ENCODE measurements at places on chromosomes 3 and 15.

- no peak for DNase-seq
Observed at GRCh38 chr3:27721717-27722564, at the start of gene EOMES. EOMES (minus strand) TSS chr3:27722323; CDS start chr3:27722294, 29 bp downstream.

- DNase-seq = no peak
Observed at GRCh38 chr3:67866571-67866970, 212.2 kb upstream of the SUCLG2 start.

GRCh38 chr3:42117175-42118008 is 26.2 kb downstream of the TRAK1 start:
- DNase-seq = peak; percentile 73

- DNase-seq = peak; percentile 56
Observed at GRCh38 chr3:42936157-42936981, 30.4 kb downstream of the ZNF662 start.

- DNase-seq = no peak
Observed at GRCh38 chr15:37107071-37107743, 6.9 kb upstream of the MEIS2 start.

DNA sequence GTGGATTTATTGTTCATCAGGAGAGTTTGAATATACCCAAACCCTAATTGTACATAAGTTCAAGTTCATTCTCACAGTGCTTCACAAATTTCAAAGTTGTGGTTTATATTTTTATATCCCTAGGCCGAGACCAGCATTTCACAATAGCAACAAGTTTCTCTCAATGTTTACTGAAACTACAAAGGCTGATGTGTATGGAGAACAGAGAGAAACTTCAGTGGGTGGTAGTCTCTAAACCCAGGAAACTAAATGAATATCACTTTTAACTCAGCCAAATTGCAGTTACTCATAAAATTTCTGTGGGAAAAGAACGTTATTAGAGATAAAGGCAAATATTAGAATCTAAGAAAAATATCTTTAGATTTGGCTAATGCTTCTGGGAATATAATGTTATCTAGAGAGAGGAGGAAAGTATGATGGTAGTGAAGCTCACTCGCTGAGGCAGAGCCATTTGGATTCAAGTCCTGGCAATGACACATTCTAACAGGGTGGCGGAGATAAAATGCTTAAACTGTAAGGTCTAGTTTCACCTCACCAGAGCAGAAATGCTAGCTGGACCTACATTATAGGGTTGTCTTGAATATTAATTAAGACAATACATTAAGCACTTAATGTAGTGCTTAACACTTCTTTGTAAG is 514.8 kb downstream of the EPHA3 start:
- no peak for DNase-seq

GRCh38 chr3:179100652-179101051 is 29.0 kb upstream of the ZMAT3 start:
- DNase-seq = peak; percentile 19

- DNase-seq = no peak
Observed at GRCh38 chr3:69320871-69321271, 65.0 kb downstream of the FRMD4B start.

DNA sequence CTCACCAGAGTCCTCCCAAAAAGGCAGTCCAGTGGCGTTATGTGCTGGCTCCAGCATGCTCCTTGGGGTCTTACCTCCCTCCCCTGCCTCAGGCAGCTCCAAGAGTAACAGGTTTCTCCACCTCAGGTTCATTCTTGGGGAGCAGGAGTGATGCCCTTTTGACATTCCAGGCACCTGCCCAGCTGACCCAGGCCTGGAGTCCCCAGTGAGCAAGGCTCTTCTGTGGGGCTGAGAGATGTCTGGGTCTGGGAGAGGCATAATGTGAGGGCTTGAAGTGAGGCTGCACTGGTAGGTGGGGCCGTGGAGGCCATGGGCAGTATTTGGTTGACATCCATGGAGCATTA is 15.3 kb downstream of the PXYLP1 start:
- DNase-seq = no peak

- DNase-seq = no peak
Observed at GRCh38 chr3:100760377-100760776, 51.1 kb downstream of the TFG start.

DNA sequence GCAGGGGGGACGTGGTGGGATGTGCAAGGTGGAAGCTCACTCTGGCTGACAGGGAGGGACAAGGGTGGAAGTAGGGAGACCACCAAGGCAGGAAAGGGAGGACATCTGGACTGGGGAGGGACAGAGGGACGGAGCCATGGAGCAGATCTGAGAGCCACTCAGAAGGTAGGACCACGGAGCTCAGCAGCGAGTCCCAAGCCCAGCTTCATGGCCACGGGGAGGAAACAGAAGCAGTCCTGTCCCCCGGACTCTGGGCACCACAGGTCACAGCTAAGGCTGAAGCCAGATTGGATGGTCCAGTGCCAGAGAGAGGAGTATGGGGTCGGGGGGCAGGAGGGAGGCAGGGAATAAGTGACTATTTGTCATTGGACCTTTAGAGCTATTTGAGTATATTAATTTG is 220.1 kb downstream of the TBC1D2B start:
- DNase-seq = no peak

- DNase-seq = no peak
Observed at GRCh38 chr3:194103983-194104751, 31.8 kb upstream of the HES1 start.

GRCh38 chr3:38598791-38599190 is 50.7 kb downstream of the SCN5A start:
- DNase-seq = no peak

- no peak for DNase-seq
Observed at GRCh38 chr3:150740733-150741496, 22.1 kb downstream of the SIAH2 start.

DNA sequence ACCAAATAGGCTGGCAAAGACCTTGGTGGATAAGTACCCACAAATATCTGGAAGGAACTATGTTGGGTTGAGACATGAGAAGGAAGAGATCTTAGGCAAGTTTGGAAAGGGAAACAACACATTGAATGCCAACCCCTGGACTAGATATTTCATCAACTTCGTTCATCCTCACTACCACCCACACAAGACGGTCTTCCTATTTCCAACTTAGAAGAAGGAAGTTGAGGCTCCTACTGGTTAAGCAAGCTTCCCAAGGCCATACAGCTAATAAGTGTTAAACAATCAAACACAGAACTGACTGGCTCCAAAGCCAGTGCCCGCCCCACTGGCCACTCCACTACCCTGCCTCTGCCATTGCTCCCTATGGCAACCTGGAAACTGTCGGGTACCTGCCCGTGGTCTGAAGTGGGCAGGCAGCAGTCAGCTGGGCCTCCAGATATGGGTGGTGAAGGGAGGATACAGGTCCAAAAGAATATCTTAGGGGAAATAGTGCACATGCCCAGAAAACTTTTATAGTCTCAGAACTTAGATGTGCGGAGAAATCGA is 94.9 kb downstream of the LIPC start:
- DNase-seq = no peak

DNA sequence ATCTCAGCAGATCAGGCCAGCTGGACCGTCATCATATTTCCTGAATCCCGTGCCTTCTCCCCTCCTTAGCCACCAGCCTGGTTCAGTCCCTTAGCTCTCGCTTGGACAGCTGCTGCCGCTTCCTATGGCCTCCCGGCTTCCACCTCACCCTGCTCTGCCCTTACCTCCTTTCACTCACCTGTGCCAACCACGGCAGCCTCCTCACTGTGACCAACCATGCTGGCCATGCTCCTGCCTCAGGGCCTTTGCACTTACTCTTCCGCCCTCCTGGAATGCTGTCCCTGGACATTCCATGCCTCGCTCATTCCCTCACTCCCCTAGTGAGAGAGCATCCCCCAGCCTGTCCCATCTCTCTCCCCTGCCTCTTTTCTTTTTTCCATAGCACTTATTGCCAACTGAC is 19.2 kb downstream of the GRIP2 start:
- DNase-seq = no peak

DNA sequence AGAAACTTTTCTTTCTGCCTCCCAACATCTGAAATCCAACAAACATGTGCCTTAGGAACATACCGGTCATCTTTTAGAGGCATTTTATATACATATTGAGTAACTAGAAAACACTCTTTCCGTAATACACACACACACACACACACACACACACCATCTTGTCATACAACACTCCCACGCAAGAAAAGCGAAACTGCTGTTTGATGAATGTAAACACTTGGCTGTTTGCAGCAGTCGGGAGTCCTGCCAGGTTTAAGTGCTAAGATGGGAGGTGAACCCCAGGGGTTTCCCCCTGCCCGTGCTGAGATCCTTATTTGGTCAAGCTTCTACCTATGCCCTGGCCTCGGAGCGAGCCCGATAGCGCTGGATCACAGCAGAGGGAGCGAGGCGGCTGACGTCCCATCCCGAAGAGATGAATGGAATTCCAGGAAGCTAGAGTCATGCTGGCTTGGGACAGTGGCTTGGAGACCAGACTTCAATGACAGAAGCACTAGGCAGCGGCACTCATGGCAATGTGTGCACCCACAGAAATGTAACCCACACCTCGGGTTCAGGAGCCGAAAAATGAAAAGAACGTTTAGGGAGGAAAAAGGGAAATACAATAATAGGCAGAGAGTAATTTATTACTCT is 1.3 kb upstream of the THBS1 start:
- DNase-seq = peak; percentile 100

DNA sequence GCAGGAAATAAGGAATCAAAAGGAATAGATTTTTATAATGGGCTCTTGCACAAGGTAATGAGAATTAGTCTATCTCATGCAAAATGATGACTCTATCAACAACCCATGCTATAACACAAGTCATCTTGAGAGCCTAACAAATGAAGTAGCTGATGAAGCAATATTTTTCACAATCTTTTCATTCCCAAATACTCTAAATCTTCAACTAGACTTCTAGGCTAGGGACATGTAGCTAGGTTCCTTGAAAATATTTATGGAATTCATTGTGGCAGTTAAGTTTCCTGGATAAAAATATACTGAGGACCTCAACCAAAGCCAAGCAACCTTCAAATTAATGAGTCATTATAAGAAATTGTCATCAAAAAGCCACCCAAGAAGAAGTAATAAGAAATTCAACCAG is 55.4 kb downstream of the DCBLD2 start:
- peak; percentile 84 for DNase-seq

- DNase-seq = no peak
Observed at GRCh38 chr3:77045686-77046085, 5.8 kb downstream of the ROBO2 start.

DNA sequence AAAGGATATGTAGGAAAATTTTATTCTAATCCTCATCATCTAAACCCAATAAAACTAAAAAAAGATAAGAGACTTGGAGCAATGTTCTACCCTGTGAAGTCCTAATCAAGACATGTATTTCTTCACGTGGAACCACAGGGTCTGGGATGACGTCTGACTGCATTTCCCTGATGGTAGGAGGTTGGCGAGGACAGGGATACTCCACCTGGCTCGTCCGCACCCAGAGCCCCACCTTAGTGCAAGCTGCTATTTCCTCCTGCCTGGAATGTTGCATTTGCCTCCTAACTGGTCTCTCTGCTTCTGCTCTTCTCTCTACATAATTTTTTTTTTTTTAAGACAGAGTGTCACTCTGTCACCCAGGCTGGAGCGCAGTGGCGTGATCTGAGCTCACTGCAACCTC is 57.7 kb upstream of the RASGRP1 start:
- DNase-seq = no peak

DNA sequence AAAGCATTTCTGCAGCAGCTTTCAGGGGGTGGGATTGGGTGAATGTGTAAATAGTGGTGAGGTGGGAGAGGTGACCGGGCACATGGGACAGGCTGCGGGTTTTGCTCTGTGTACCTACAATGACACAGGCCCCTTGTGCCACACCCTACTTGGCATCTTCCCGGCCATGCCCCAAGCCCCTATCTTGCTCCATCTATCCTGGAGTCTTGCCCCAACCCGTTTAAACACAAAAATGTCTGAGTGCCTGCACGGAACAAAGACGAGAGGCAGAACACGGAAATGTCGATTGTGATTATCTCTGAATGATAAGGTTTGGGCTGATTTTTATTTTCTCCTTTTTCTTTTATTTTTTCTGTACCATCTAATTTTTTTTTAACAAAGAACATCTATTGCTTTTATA is 46.0 kb upstream of the SLC6A1 start:
- no peak for DNase-seq

DNA sequence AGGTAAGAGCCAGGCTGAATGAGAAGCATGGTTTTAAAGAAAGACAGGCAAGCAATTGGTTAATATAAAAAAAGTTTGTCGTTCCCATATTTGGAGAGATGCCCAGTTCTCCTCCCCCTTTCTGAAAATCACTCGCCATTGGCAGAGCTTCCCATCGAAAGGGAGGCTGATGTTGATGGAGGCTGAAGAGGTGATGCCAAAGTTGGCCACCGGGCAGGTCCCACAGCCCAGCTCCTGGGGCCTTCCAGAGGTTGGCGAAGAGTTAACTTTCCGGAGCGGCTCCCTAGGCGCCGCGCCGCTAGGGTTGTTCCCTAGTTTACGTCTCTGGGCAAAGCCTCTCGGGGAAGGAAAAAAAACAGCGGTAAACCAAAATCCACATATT is 793 bp downstream of the PCOLCE2 start:
- DNase-seq = peak; percentile 28

- DNase-seq = peak; percentile 99
Observed at GRCh38 chr3:175002732-175003143, 143.6 kb downstream of the NAALADL2 start.

DNA sequence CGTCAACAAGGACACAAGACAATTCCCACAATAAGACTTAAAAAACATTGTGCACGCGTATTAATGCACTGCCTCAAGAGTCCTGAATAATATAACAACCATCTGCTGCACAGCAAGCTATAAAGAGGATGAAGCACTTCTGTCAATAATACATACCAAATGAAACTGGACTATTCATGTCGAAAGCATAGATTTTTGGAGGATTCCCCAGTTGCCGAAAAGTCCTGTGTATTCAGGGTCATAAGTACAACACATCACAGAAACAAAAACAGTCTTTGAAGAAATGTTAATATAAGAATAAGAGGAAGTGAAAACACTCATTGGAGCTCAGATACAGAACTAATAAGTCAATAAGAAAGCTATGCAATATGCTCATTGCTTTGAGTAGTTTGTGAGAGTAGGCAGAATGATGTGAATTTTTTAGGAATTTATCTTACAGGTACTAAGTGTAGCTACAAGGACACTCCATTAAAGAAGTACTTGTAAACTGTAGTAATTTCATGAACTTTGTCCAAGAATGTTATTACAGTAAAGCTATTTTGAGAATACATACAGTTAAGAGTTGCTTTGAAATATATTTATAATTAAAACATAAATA is 31.6 kb downstream of the CBLB start:
- DNase-seq = no peak

DNA sequence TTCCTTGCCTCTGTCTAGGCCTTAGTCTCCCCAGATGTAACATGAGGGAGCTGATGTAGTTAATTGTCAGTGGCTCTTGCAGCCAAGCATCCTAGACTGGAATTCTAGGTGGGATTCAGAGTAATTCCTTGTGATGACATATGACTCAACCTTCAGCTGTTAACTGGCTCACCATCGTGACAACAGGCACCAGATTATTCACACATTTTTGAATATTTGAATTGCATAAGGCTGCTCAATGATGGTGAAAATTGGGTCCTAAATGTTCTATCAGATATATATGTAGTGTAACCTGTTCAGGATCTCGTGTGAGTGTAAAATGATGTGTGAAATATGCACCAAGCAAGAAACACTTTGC is 405.1 kb downstream of the LPP start:
- DNase-seq = peak; percentile 55

DNA sequence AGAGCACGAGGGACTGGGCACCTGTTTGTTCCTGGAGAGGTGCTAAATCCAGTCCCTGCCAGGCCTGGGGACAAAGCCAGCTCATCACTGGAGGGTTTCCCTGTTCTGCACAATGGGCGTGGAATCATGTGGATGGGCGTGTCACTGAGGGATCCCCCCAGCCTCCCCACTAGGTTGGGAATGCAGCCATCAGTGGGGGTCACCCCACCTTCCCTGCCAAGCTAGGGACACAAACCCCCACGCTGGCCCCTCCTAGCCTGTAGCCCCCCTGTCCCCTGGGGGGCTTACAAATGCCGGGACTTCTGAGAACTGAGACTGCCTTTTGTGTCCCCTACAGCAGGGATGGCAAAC is 61.9 kb downstream of the NSMCE3 start:
- DNase-seq = no peak

Data from AG10803 (cell line).